Skin of body (tissue), 3 donors: ENCODE measurements at places on chromosomes 3 and 15. TPM values are rescaled to one million over a fixed set of nuclear protein-coding genes. Genes with fewer than 3 reads are reported as not detected.

GRCh38 chr3:190016966-190017365 is 103.7 kb downstream of the P3H2 start:
- no peak for DNase-seq

DNA sequence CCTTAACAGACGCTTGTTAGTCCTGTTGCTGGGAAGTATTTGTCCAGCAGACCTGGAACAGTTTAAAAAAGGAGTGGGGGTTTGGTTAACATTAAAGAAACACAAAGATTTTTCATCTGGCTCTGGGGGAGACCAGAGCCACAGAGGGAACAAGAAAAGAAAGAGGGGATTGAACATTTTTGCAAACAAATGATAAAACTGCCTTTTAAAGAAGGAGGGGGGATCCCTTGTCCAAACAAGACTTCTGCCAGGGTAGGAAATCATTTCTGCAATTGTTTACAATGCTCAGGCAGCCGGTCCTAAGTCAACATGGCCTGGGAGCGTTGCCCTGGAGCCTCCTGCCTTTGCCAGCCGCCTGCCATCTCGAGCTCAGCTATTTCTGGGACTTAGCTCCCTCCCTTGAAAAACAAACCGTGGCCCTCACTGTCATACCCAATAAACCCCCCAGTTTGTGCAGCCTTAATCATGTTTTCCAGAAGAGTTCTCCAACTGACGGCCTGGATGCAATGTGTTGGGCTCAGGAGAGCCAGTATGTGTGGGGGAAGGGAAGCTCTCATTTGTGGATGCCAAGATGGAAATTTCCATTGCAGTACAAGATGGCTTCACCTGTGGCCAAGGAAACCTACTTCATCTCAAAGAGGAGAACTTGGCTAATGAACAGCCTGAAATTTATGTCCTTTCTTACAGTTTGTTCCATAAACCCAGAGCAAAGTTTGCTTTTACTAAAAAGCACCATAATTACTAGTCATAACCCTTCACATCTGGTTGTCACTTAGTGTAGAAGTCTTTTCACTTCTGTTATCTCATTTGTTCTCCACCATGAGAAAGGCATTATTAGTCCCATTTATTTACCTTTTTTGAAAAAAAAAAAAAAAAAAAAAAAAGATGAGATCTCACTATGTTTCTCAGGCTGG is 75.9 kb upstream of the RNU6-1 start:
- DNase-seq: peak; percentile 41

GRCh38 chr3:114669614-114670013 is 375.8 kb downstream of the TIGIT start:
- DNase-seq: no peak

DNA sequence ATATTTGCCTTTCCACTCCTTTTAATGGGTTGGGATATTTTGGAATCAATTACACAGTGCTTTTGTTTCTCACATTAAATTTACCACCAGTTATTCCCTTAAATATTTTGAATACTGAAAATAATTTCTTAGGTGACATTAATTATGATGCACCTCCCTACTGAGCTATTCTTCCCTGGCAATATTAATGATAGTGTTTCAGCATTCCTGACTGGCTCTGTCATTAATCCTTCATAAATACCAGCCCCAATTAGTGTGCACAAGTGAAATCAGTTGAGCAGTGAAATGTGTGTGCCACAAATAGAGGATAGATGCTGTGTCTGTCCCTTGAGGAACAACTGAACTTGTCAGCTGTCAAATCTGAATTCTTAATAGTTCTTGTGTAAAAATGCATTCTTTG is 304.0 kb downstream of the CACNA2D3 start:
- no peak for DNase-seq

Gene RASSF1
- 28.6 TPM for total RNA-seq
